ENCODE measurements at places on chromosomes 1 and 21.

DNA sequence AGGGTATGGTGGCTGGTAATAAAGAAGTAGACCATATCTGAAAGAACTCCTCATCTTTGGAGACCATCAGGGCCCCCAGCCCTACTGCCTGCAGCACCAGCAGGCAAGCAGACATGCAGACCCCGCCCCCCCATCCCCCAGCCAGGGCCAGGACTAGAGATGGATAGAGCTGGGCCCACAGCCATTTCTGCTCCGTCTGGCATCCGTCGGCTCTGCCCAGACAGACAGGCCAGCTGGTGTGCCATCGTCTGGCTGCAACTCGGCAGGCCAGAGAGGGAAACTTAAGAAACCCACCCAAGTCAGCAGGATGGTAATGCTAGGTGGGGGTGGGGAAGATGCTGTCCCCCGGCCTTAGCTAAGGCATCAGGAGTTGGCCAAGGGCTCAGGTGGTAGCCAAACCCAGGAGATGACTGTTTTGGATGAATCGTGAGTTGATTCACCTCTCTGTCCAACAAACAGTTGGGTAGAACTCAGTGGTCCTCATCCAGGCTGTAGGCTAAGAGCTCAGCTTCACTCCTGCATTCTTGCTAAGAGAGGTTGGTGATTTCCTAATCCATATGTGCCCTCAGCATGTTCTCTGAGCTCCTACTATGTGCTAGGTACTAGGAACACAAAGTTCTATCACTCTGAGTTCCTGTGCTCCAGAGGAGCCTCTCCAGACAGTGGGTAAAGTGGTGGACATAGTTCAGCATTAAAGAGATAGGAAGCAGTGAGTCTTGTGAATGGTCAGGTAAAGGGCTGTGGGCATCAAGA, 23.2 kb upstream of the TMEM222 start:
- DNase-seq, result no peak

DNA sequence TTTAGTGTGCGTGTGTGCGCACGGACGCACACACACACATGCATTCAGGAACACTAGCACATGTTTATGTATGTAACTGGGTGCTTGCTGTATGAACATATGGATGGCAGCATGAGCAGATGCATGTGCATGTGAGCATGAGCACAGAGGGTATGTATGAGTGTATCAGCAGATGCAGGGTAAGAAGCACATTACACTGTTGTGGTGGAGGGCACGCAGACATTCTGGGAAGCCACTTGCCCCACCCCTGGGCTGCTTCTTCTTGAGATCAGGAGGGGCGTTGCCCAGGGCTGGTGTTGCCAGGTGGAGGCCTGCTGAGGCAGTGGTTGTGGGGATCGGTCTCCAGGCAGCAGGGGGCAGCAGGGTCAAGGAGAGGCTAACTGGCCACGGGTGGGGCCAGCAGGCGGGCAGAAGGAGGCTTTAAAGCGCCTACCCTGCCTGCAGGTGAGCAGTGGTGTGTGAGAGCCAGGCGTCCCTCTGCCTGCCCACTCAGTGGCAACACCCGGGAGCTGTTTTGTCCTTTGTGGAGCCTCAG, 3.9 kb upstream of the P3R3URF start:
- no peak for DNase-seq

DNA sequence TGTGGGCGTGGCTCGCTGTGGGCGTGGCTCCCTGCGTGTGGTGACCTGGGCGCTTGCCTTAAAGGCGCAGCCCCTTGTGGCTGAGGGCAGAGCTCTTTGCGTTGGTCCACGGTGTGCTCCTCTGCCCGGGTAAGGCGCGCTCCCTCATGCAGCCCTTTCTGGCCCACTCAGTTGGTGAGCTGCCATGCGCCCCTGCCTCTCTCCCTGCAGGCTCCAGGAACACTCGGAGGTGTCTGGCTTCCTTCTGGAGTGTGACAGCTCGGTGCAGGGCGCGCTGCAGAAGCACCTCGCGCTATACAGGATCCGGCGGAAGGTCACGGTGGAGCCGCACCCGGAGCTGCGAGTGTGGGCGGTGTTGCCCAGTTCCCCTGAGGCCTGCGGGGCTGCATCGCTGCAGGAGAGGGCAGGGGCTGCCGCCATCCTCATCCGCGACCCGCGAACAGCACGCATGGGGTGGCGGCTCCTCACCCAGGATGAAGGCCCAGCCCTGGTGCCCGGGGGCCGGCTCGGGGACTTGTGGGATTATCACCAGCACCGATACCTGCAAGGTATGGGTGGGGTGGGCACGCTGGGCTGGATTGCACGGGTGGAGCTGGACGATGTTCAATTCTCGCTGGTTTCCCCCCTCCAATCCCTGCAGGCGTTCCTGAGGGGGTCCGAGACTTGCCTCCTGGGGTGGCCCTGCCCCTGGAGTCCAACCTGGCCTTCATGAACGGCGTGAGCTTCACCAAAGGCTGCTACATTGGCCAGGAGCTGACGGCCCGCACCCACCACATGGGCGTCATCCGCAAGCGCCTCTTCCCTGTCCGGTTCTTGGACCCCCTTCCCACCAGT, 9.1 kb downstream of the IBA57 start:
- no peak for DNase-seq

DNA sequence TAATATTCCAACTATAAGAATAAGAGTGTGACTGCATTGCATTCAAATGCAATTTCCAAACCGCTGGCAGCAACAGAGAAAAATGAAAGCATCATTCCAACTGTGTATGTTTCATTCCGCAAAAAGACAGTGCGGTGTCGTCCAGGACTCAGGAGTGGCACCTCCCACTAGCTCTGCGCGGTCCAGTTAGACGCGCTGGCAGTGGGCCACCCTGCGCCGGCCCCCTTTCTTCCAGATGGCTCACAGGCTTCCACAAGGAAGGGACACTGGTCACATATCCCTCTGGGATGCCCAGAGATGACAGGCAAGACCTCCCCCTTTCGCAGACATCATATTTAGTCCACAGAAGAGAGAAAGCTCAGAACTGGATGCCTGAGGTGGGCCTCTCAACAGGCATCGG, 11.9 kb downstream of the WRAP73 start:
- DNase-seq, result no peak

DNA sequence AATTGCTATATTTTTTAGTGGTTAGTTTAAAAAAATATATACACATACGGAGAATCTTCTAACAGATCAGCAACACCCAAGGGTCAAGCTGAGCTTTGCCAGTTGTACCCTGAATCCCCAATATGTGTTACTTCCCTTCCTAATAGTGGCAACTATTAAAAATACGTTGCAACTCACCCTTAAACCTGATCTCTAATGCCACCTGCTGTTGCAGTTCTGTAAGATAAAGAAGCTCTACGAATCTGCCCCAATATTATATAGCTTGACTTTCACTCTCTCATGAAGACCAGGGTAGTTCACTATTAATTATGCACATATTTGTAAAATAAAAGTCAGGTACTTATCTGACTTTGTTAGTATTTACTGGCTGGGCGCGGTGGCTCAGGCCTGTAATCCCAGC, 58.4 kb downstream of the ASH1L start:
- no peak for DNase-seq

DNA sequence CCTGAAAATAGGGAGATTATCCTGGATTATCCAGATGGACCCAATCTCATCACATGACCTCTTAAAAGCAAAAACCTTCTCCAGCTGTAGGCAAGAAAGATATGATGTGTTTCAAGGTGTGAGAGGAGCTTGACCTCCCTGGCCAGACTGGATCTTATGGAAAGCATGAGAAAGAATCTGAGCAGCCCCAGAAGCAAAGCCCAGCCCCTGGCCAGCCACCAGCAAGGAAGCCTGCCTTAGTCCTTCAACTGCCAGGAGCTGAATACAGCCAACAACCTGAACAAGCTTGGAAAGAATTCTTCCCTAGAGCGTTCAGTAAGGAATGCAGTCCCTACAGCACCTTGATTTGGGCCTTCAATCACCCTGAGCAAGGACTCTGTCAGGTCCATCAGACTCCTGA, 375.0 kb upstream of the CHRM3 start:
- DNase-seq, result no peak

- no peak for DNase-seq
Measured at GRCh38 chr1:11447903-11448302, 31.1 kb upstream of the DISP3 start.

GRCh38 chr1:202625416-202626360, 84.6 kb downstream of the SYT2 start:
- DNase-seq, result no peak

- no peak for DNase-seq
Measured at GRCh38 chr1:227884370-227885134, 63.2 kb downstream of the WNT9A start.

DNA sequence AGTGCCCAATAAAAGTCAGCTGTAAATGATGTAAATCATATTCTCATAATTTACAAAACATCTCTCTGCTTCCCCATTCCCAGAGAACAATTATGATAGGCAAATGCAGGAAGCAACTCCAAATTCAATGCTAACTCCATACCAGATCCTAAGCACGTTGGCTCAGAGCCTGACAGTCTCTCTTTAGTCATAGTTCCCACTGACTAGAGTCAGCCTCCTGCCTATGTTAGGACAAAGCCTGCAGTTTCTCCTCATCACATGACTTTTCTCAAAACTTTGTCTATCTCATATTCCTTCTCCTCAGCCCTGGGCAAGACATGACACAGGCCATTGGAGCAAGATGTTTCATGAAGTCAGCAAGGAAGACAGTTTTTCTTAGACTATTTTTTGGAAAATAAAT, 101.5 kb upstream of the COL24A1 start:
- DNase-seq, result no peak

DNA sequence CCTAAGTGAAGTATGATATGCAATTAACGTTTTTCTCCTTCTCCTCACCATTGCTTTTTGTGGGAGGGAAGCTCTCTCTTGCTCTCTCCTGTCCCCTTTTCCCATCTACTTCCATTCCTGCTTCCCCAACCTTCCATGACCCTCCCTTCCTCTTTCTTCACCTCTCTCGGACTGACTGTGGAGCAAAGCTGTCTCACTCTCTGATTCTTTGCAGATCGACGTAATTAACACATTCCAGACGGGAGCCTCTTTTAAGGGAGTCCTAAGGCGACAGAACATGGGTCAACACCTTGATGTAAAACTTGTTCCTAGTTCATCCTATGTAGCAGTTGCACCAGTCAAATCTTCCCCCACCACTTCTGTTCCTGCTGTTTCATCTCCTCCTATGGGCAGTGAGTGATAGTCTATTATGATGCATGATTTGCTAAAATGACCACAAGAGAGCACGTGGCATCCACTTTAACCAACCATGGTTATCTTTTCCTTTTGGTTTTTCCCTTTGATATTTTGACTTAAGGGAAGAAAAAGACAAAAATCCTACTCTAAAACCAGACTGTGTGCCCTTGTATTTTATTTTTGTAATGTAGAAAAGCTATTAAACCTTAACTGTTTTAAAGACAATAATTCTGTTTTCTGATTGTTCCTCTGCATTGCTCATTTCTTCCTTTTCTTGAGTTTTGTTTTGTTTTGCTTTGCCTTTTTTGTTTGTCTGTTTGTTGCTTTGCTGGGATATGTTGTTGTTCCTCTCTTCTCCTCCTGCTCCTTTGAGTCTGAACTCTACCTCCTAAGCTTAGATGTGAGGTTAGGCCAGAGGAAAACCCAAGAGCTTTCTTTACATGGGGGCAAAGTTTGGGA, 31.7 kb upstream of the LAX1 start:
- no peak for DNase-seq

DNA sequence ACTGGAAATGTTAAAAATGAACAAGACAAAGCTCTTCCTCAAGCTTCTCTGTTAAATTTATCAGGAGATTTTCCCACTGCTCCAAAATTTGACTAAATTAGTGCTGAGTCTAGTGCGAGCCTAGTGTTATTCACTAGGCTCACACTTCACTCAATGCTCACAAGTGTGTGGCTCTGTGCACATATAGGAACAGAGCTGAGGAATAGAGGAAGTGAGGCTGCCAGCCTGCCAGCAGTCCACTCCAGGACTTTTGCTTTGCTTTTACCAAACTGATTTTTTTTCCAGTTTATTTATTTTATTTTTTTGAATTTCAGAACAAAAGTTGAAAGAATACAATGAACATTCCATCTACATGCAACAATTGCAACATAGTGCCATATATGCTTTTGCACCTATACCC, 87.2 kb downstream of the VAV3 start:
- no peak for DNase-seq

DNA sequence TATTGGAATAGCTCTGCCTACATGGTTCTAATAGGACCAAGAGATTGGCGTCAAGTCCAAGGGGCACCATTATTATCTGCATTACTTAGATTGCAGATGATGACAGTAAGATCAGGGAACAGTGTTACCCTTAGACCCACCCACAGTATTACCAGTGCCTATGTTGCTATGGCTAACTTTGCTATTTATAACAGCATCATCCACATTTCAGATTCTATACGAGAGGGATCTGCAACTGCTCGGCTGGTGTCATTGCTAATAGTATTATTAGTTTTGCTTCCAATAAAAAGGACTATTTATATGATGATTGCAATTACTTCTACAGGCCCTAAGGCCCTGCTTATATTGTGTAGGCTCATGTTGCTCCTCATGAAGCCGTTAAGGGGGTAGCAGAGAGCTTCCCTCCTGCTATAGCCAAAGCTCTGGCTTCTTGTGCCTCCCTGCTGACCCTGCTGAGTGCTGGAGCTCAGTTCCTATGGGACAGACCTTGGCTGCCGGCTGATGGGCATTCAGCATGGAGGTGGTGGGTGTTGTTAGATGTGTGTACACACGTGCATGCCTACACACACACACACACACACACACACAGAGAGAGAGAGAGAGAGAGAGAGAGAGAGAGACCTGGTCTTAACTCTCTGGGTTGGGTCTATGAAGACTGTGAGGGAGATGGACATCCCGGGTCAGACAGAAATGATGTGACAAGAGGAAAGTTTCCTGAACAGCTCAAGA, 1.3 kb downstream of the BCAN start:
- DNase-seq, result no peak

DNA sequence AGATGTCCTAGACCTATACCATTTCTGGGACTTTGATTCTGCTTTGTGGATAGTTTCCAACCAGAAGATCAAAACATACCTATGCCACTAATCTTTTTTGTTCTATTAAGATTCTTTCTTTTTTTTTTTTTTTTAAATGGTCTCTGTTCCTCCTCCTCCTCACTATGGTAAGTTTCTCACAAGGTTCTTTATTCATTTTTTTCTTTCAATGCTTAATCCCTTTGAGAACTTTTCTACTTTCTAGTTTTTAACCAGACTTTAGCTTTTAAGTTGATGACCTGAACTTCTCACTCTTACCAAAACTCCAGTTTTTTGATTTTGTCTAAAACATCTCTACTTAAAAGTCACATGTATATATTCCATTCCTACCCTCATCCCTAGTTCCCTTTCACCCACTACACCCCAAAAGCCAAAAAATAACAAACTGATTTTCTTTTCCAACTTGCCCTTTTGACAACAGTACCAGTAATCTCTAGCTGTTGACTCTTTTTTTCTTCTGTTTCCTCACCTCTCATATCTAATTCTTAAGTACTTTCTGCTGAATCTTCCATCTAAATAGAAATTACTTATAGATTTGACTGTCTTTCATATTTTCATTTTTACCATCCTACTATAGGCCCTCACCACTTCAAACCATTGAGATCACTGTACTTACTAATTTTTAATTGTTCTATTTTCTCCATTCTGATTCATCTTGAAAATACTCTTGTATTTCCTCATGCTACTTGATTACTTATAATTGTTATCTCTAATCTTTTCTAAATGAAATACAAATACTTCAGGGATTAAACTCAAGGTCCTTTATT, 6.1 kb downstream of the CEPT1 start:
- DNase-seq, result no peak

GRCh38 chr1:3965693-3966092, 65.6 kb upstream of the C1orf174 start:
- no peak for DNase-seq

Measured in activated CD4-positive, CD25-positive, alpha-beta regulatory T cell treated with anti-CD3 and anti-CD28 coated beads, Interleukin-2, amount 50 U/mL, for 16 hours (primary cell).